ENCODE measurements at places on chromosomes 6 and 20. TPM values are rescaled to one million over a fixed set of nuclear protein-coding genes. Genes with fewer than 3 reads are reported as not detected.

GHRH gene
- total RNA-seq: not detected

OLIG3 gene
- total RNA-seq: not detected

OR2B6 gene
- not detected for total RNA-seq

DNA sequence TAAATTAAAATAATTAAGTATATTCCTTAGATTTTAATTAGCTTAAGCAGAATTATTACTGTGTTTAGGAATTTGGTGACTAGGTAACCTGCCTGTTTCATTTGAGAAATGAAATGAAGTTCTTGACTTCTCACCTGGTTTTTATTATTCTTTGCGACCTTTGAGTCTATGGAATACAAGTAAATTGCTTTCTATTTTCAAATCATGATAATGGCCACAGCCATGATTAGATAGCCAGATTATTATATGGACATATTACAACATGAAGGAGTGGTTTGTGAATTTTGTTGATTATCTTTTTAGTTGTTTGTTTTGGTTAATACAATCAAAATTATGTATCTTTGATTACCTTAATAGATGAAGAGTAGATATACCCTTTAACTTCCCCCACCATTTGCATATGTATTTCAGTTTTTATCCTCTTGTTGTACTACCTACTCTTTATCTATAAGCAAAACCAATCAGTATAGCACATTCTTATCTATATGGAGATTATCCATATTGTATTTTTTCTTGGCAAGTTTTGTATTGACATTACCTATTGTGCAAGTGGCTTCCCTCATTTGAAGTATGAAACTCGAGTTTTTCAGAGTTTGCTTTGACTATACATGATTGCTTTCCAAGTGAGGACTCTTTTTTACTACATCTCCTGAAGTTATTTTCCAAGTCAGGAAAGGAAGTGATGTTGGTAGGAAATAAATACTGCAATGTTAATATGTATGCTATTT lies 47.9 kb downstream of the CD2AP start:
- no peak overlapping the region for H3K27ac ChIP-seq
- no peak for DNase-seq
- H3K4me1 ChIP-seq: peaks cover 22% of the 10 kb centered on the region
- H3K27me3 ChIP-seq: no peaks in the 10 kb centered on the region
- no peak overlapping the region for H3K4me3 ChIP-seq

DNA sequence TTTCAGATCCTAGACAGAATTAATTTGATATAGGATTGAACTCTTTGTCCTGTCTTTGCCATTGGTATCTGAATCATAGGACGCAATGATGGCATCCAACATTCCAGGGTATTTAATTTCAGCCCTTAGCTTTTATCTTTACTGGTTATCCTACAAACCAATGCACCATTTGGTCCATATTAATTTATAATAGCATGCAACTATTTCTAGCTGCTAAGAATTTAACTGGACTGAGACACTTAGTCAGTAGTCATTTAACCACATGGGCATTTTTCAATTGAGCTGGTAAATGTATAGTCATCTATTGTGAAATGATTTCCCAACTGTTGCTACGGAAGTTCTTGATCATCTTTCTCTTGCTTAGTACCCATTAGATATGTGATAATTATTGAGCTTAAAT lies 141.1 kb downstream of the CD164 start:
- no peak overlapping the region for H3K4me3 ChIP-seq
- H3K4me1 ChIP-seq: peaks cover 20% of the 10 kb centered on the region
- no peak overlapping the region for H3K27ac ChIP-seq
- H3K36me3 ChIP-seq: no peaks in the 10 kb centered on the region

DNA sequence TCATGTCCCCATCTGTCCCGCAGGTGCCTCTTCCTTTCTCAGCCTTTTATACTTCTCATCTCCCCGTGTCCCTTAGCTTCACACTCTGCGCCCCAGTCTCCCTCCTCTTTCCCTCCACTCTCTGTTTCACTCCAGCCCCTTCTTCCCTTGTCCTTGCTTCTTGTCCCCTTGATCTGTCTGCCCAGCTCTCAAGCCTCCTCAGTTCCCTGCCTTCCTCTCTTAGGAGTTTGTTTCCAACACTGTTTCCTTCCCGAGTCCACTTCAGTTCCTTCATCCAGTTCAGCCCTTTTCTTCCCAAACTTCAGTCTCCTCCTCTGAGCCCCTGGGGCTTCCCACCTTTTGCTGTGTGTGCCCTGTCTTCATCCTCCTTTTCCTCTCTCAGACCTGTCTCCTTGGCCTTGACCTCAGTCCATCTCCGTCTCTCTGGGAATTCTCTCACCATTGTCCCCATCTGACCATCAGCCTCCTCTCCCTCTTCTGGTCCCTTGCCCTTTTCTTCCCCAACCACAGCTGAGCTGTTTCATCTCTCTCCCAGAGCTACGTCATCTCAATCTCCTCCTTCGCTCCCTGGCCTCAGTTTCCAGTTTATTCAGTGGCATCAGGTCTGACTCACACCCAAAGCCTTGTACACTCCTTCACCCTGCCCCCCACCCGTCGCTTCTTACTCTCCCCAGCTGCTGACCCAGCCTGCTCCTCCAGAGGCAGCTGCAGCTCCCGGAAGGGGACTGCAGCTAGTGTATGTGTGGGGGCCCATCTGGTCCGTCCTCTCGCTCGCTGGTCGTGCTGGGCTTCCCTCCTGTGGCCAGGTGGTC lies 2.7 kb upstream of the DDR1 start:
- peak overlapping the region; percentile 92 for H3K27ac ChIP-seq
- no peaks in the 10 kb centered on the region for H3K27me3 ChIP-seq
- peak overlapping the region; percentile 8 for H3K4me3 ChIP-seq
- no peaks in the 10 kb centered on the region for H3K36me3 ChIP-seq
- no peak for DNase-seq

DNA sequence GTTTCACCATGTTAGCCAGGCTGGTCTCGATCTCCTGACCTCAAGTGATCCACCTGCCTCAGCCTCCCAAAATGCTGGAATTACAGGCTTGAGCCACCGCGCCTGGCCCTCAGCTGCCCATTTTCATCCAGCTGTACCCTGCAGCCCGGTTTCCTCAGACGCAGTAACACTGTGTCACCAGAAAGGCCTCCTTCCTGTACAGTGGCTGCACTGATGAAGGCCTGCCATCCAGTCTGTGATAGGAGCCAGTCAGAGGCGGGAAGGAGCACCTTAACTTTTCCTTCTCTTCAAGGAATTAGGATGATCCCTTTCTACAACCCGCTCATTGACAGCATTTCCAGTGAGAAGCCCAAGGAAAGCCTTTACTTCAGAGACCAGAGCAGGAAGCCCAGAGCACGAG lies 75.9 kb downstream of the GFOD1 start:
- H3K4me3 ChIP-seq: no peak overlapping the region
- no peaks in the 10 kb centered on the region for H3K4me1 ChIP-seq
- H3K36me3 ChIP-seq: no peaks in the 10 kb centered on the region
- no peak overlapping the region for H3K27ac ChIP-seq

DNA sequence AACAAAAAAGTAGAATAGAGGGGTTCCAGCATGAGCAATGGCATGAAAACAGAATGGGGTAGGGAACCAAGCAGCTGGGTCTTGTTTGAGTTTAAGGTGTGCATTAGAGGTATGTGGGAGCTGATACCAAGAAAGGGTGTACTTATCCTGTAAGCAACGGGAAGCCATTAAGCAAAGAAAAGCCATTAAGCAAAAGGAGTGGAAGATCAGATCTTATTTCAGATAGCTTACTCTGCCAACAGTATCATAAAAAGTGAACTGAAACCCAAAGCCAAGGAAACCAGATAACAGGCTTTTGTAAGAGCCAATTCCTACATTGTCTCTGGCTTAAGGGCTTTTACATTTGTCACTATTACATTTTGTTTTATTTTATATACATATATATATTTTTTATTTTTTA lies 21.3 kb upstream of the BEND6 start:
- no peaks in the 10 kb centered on the region for H3K36me3 ChIP-seq
- DNase-seq: no peak
- H3K27ac ChIP-seq: no peak overlapping the region
- no peak overlapping the region for H3K4me3 ChIP-seq
- H3K4me1 ChIP-seq: peaks cover 15% of the 10 kb centered on the region

DNA sequence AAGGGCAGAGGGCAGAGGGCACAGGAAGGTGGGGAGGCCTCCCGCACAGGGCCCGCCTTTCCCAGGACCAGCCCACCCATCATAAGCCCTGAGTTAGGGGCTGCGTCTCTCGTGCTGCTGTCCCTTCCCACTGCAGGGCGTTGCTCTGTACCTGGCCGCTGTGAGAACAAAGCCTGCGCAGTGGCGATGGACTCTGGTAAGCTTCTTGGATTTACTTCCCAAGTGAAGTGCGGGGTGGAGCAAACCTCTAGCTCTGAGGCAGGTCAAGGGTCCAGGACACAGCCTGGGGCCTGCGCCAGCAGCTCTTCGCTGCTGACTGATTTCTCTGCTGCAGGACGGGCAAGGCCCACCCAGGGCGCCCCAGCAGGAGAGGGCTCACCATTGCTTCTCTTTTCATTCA lies 23.9 kb downstream of the INSM1 start:
- DNase-seq: no peak
- peaks cover 3% of the 10 kb centered on the region for H3K27me3 ChIP-seq
- H3K4me3 ChIP-seq: no peak overlapping the region

- DNase-seq: no peak
- peaks cover 3% of the 10 kb centered on the region for H3K4me1 ChIP-seq
- no peak overlapping the region for H3K4me3 ChIP-seq
- no peaks in the 10 kb centered on the region for H3K36me3 ChIP-seq
- no peak overlapping the region for H3K27ac ChIP-seq
- H3K27me3 ChIP-seq: peaks cover 52% of the 10 kb centered on the region
These were observed 10.0 kb upstream of the SIRPA start for GRCh38 chr20:1885254-1885653.

GRCh38 chr6:101779051-101779844 lies 385.7 kb downstream of the GRIK2 start:
- H3K27me3 ChIP-seq: no peaks in the 10 kb centered on the region
- H3K36me3 ChIP-seq: peaks cover 7% of the 10 kb centered on the region
- no peak overlapping the region for H3K27ac ChIP-seq
- DNase-seq: no peak
- H3K4me1 ChIP-seq: no peaks in the 10 kb centered on the region

GRCh38 chr6:159842035-159842434 lies 42.0 kb downstream of the PNLDC1 start:
- no peak overlapping the region for H3K27ac ChIP-seq
- no peaks in the 10 kb centered on the region for H3K27me3 ChIP-seq
- no peak overlapping the region for H3K4me3 ChIP-seq
- no peak for DNase-seq
- H3K4me1 ChIP-seq: no peaks in the 10 kb centered on the region

DNA sequence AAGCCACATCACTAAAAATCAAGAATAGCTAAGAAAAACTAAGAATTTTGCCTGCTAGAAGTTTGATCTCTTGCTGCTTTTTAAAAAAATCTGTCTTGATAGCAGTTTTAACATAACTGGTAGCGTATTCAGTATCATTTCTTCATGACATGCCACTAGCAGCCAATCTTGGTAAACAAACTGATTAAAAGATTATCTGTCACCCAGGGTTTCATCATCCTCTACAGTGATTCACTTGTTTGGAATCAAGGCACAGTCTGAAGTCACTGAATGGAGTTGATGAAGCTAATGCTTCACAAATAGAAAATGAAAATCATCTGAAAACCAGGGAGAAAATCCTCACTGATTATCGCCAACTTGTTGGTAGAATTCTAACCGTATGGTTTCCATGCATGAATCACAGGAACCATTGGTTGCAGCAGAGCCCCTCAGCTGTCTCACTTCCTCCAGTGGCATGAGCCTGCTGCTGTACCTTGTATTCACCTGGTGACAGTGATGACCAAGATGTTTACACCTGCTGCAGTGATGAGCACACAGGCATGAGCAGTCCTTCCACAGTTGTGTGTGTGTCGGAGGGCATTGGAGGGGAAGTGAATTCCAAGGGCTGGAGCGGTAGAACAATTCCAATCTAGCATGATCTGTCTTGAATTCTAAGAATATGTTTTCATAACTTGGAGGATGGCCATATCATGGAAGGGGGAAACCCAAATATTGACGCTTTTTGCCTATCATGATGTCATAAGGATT lies 275.0 kb downstream of the KHDC1L start:
- peaks cover 33% of the 10 kb centered on the region for H3K4me1 ChIP-seq
- no peak overlapping the region for H3K4me3 ChIP-seq
- H3K27ac ChIP-seq: no peak overlapping the region
- H3K36me3 ChIP-seq: no peaks in the 10 kb centered on the region

DNA sequence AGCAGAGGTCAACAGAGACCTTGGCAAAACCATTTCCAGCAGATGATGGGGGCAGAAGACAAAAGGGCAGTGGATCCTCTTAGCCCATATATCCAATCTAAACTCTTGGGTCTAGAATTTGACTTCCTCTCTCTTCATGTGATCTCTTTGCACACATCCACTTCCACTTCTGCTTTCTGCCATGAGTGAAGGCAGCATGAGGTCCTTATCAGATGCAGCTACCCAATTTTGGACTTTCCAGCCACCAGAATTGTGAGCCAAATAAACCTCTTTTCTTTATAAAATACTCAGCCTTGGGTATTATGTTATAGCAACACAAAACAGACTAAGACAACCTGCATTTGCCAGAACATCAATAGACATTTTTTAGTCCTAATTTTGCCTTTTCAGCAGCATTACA lies 191.6 kb downstream of the ADAT2 start:
- H3K36me3 ChIP-seq: peaks cover 3% of the 10 kb centered on the region
- H3K4me1 ChIP-seq: peaks cover 12% of the 10 kb centered on the region
- no peak for DNase-seq
- H3K27ac ChIP-seq: no peak overlapping the region
- no peak overlapping the region for H3K4me3 ChIP-seq

- H3K36me3 ChIP-seq: peaks cover 5% of the 10 kb centered on the region
- H3K27ac ChIP-seq: no peak overlapping the region
- no peak for DNase-seq
- H3K4me1 ChIP-seq: no peaks in the 10 kb centered on the region
These were observed 150.5 kb downstream of the TBXT start for GRCh38 chr6:166017032-166017635.

- DNase-seq: no peak
- H3K27ac ChIP-seq: no peak overlapping the region
- H3K27me3 ChIP-seq: peaks cover 6% of the 10 kb centered on the region
- no peak overlapping the region for H3K4me3 ChIP-seq
- no peaks in the 10 kb centered on the region for H3K4me1 ChIP-seq
- H3K36me3 ChIP-seq: no peaks in the 10 kb centered on the region
These were observed 39.5 kb upstream of the ANGPT4 start for GRCh38 chr20:955656-956055.

DNA sequence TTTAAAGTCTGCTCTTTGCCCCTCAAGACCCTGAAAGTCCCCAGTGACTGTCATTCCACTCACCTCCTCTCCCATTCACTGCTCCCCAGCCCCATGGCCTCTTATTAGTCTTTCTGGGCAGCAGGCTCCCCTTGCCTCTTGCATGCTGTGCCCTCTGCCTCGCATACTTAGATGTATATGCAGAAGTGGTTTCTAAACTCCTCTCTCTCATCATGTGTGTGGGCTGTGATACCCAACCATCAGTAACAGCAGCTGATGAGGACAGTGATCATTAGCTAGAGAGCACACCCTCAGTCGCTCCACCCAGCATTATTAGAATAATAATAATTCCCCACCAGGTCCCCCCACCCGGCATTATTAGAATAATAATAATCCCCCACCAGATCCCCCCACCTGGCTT lies 14.5 kb downstream of the PKIG start:
- H3K4me1 ChIP-seq: peaks cover 48% of the 10 kb centered on the region
- H3K4me3 ChIP-seq: no peak overlapping the region
- H3K27ac ChIP-seq: no peak overlapping the region
- H3K36me3 ChIP-seq: peaks cover 3% of the 10 kb centered on the region

GRCh38 chr6:123053602-123054225 lies 57.7 kb downstream of the CLVS2 start:
- H3K27ac ChIP-seq: no peak overlapping the region
- no peaks in the 10 kb centered on the region for H3K36me3 ChIP-seq
- no peaks in the 10 kb centered on the region for H3K4me1 ChIP-seq
- no peak for DNase-seq
